ENCODE measurements at places on chromosomes 12 and 14. TPM values are rescaled to one million over a fixed set of nuclear protein-coding genes. Genes with fewer than 3 reads are reported as not detected.

The C14orf39 gene
- 8.5 TPM for total RNA-seq

The KCTD10 gene
- total RNA-seq: 59.8 TPM

The SLC5A8 gene
- 1.9 TPM for total RNA-seq

The AJUBA gene
- 32.0 TPM for total RNA-seq

The TEX22 gene
- 1.6 TPM for total RNA-seq

The FCF1 gene
- total RNA-seq: 39.0 TPM

The DAO gene
- total RNA-seq: not detected

The CGRRF1 gene
- 24.9 TPM for total RNA-seq

The EXOC3L4 gene
- total RNA-seq: 0.16 TPM

The SYNE2 gene
- 203 TPM for total RNA-seq

The SMIM41 gene
- not detected for total RNA-seq

The C1QL4 gene
- total RNA-seq: 0.55 TPM

The APOF gene
- total RNA-seq: not detected

The STON2 gene
- total RNA-seq: 338 TPM

The NRXN3 gene
- total RNA-seq: 101 TPM

The ABCC9 gene
- 44.8 TPM for total RNA-seq

The KRT82 gene
- total RNA-seq: not detected

The RGS6 gene
- 13.5 TPM for total RNA-seq

The SLC10A1 gene
- total RNA-seq: not detected

The C3AR1 gene
- total RNA-seq: 2.0 TPM

The DEPDC4 gene
- 1.6 TPM for total RNA-seq

The KLRG1 gene
- 6.7 TPM for total RNA-seq

The KRT85 gene
- total RNA-seq: 0.27 TPM

The FSCB gene
- total RNA-seq: 0.11 TPM

The HOXC13 gene
- total RNA-seq: not detected

The ACSM4 gene
- total RNA-seq: not detected

The RNU4-1 gene
- under 0.01 TPM for total RNA-seq

The SIX4 gene
- total RNA-seq: 9.4 TPM

The SIRT4 gene
- 9.5 TPM for total RNA-seq

The HOXC10 gene
- not detected for total RNA-seq

The SPTSSA gene
- 28.6 TPM for total RNA-seq

The INF2 gene
- total RNA-seq: 43.8 TPM

The RTL1 gene
- total RNA-seq: 0.49 TPM

The GARIN6 gene
- not detected for total RNA-seq

The CCDC196 gene
- not detected for total RNA-seq

The NUMB gene
- 63.6 TPM for total RNA-seq

The CSRP2 gene
- total RNA-seq: 114 TPM

The APEX1 gene
- 116 TPM for total RNA-seq

The C12orf50 gene
- 0.22 TPM for total RNA-seq

The PIWIL1 gene
- 1.5 TPM for total RNA-seq

The TCL1B gene
- not detected for total RNA-seq

The TNFAIP2 gene
- 42.7 TPM for total RNA-seq

The KRT8 gene
- 21.5 TPM for total RNA-seq

The PKP2 gene
- total RNA-seq: 24.0 TPM

The KRT3 gene
- total RNA-seq: 5.7 TPM

The CDKL1 gene
- total RNA-seq: 15.9 TPM

The KRT74 gene
- total RNA-seq: not detected

The PRICKLE1 gene
- total RNA-seq: 21.8 TPM

The LEMD3 gene
- 86.1 TPM for total RNA-seq

The SLC17A8 gene
- total RNA-seq: 3.6 TPM

The TAS2R42 gene
- not detected for total RNA-seq

The PLEKHD1 gene
- 2.0 TPM for total RNA-seq

The STX2 gene
- total RNA-seq: 25.6 TPM

The ACACB gene
- total RNA-seq: 28.3 TPM

The WNT1 gene
- total RNA-seq: not detected

Data from camera-type eye (tissue), 1 donor.